Esophagus squamous epithelium (tissue), 5 donors: ENCODE measurements at places on chromosomes 6 and 20. TPM values are rescaled to one million over a fixed set of nuclear protein-coding genes. Genes with fewer than 3 reads are reported as not detected.

GRCh38 chr6:255041-255750 lies 37.1 kb upstream of the DUSP22 start:
- peaks cover 28% of the 10 kb centered on the region for H3K4me1 ChIP-seq
- no peak overlapping the region for H3K27ac ChIP-seq
- DNase-seq, result no peak
- no peaks in the 10 kb centered on the region for H3K27me3 ChIP-seq

DNA sequence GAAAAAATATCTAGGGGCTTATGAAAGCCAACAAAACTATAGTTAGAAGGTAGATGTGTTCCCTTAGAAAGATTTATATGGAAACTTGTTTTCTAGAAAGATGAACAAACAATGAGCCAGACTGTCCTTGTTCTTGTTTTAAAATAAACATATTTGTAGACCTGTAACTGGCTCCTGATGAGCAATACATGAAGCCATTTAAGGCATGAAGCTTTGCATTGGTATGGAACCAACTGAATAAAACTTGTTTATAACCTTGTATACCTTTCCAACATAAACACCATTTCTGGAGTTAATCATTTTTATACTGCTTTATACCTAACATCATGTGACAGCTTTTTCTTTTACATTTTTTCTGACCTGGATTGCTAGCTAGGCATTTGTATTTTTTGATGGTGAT lies 247.8 kb downstream of the PRL start:
- no peak for DNase-seq
- no peaks in the 10 kb centered on the region for H3K27me3 ChIP-seq
- no peak overlapping the region for H3K27ac ChIP-seq
- H3K4me3 ChIP-seq, result no peak overlapping the region
- no peaks in the 10 kb centered on the region for H3K36me3 ChIP-seq
- no peaks in the 10 kb centered on the region for H3K4me1 ChIP-seq

The MRS2 gene
- total RNA-seq, result 27.7 TPM

The CITED2 gene
- total RNA-seq, result 169 TPM
